ENCODE measurements at places on chromosomes 2 and 18.

GRCh38 chr2:138559641-138560040 is 58.1 kb downstream of the SPOPL start:
- DNase-seq, result no peak

GRCh38 chr2:33207151-33207740 is 260.5 kb downstream of the LTBP1 start:
- DNase-seq, result no peak

DNA sequence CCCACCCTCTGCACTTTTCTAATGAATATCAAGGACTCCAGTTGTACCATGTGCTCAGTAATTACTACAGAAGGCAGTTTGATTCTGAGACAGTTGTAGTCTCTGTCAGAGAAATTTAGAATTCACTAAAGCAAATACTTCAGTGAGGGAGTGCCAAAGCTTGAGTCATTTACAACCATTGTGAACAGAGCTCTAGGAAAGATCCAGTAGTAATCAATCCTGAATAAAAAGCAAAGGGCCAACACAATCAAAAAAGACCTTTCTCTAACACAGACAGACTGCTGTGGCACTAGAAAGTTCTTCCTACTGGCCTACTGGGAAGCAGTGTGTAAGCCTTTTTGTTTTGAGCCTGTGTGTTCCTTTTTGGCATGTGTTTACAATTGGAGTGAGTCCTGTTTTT is 135.6 kb upstream of the UNC80 start:
- DNase-seq, result no peak

- no peak for DNase-seq
Observed at GRCh38 chr2:43724728-43725526, 48.7 kb upstream of the C1GALT1C1L start.

DNA sequence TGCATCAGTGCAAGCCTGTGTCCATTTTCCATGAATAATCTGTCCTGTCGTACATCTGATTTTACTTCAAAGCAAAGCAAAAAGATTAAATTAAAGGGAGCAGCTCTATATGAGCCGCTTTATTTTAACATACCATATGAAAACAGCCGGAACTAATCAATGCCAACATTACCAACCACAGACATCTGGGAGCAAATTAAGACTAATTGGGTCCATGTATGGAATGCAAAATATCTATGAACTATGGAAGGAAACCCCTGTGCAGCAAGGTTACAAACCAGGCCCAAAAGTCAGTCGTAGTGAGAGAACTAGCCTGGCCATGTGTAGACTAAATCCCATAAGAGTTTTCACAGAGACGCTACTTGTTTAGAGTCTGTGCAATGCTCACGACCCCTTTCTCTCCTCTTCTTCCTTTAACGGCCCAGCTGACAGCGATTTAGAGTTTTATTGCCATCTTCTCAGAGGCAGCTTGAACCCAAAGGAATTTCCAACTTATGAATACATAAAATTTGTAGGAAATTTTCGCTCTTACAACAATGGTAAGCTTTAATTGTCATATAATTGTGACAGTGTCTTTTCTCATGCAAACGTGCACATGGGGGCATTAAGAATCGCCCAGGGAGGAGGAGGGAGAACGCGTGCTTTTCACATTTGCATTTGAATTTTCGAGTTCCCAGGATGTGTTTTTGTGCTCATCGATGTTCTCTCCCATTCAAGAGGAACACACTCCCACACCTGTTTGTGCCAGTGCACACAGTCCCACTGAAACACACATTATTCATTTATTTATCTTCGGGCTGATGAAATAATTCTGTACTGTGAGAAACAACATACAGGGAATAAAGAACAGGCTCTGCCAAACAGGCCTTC is 52.9 kb upstream of the RPL31 start:
- DNase-seq, result no peak

GRCh38 chr2:155830351-155830750 is 502.2 kb downstream of the NR4A2 start:
- no peak for DNase-seq

DNA sequence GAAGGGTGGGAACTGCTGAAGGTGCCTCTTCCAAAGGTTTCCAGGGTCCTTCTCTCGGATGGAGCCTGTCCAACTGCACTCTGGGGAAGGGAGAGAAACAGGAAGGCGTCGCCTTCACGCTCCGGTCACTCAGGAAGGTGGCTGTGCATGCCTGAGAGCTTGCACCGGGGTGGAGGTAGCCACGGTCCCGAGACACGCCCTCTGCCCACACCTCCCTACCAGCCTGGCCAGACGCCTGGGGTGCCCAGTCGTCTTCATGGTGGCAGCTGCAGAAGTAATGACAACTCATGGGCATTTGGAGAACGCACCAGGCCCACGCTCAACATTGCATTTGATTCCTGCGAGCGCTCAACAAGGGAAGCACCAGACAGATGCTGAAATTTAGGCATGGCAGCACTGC is 59.9 kb downstream of the ADNP2 start:
- no peak for DNase-seq

DNA sequence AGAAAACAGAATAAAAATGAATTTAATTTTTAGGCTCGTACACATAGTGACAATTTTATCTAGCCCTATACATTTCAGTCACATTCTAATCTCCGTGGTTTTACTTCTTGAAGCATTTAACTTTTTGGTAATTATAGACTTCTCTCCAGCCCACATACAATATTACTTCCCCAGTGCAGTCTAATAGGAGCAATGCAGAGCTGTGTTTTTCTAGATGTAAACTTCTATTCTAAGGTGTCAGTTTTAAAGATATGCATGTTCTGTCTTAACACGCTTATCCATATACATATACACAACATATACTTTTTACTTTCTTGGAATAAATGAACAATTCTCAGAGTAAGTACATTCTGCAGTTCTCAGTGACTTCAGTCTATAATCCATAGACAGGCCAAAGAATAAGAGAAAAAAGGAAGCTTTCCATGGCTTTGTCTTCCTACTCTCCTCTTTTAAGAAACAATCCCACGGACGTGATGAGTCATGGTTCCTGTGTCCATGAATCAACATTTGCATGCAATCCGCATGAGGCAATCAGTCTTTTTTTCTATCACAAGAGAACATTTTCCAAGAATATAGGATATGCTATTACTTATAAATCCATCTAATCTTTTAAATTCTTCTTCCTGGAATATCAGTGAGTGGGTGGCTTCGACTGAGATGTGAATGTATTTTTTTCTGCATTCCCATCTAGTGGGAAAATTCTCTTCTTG is 42.8 kb downstream of the CCDC102B start:
- no peak for DNase-seq

DNA sequence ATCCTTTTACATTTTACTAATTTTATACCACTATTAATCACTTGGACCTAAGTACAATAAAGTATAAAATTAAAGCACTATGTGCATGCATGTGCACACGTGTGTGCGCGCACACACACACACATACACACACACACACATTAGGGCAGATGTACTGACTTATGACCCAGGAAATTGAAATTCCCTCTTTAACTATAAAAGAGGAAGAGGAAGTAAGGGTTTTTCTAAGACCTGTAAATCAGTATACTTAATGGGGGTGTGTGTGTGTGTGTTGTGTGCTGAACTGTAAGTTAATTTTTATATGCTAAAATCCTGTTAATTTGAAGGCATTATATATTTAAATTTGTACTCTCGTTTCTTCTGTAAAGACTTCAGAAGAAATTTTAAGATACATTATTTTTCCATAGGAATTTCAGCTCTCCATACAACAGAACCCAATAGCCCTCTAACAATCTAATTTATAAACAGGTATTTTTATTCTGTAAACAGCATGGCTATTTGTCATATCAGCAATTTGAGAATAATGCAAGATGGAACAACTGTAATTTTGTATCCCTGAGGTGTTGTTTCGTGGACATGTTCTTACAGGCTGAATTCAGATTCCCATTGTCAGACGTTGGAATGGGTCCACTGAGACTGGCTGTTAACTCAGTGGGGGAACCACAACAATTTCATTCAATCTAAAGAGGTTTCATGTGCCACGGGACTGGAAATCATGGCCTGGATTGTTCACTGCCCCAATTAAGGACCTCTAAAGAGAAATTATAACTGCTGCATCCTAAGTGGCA is 90.9 kb downstream of the PLA2R1 start:
- no peak for DNase-seq

GRCh38 chr2:189409647-189410046 is 31.6 kb upstream of the WDR75 start:
- DNase-seq, result no peak

GRCh38 chr2:225462945-225463344 is 63.4 kb downstream of the NYAP2 start:
- no peak for DNase-seq

GRCh38 chr18:79092874-79093273 is 23.7 kb downstream of the ATP9B start:
- DNase-seq, result no peak

- DNase-seq, result no peak
Observed at GRCh38 chr2:41963661-41964525, 83.9 kb upstream of the PKDCC start.

GRCh38 chr2:101231240-101231639 is 21.4 kb upstream of the CNOT11 start:
- no peak for DNase-seq

DNA sequence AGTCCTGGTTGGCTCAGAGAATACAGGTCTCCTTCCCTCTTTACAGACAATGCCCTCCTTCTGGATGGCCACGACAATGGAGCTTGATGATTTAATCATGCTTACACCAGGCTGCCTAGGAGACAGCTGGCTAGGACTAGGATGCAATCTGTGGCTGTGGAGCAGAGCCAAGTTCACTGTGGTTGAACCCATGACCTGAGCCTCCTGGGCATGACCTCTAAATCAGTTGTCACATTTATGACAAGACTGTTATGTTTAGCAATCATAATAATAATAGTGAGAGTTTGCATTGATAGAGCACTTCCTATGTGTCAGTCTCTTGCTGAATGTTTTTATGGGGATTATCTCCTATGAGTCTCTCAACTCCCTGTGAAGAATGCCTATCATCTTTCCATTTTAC is 244.1 kb downstream of the ICOS start:
- no peak for DNase-seq

- no peak for DNase-seq
Observed at GRCh38 chr2:217035967-217036366, 176.1 kb upstream of the TNP1 start.

DNA sequence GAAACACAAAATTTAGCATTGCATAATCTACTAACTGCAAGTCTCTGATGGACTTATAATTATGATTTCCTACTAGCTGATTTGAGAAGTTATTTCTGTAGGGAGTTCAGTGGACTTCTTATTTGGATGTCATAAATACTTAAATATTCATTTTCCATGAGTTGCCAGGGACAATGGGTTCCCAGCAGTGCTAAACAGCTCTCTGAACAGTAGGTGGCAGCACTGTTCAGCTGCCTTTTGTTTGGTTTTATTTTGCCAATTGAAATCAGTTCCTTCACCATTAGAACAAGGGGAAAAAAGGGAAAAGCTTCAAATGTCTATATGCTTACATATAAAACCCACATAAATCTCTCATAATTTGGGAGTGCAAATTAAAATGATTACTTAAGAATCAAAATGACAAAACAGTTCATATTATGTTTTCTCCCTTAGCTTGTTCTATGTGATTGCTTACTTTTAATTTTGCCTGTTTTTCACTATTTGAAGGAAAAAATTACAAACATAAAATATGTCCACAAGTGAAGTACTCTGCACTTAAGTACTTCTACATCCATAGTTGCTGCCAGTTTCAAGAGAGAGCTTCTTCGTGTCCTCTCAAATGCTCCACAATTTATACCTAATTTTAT is 898.9 kb downstream of the CPS1 start:
- DNase-seq, result peak; percentile 6

DNA sequence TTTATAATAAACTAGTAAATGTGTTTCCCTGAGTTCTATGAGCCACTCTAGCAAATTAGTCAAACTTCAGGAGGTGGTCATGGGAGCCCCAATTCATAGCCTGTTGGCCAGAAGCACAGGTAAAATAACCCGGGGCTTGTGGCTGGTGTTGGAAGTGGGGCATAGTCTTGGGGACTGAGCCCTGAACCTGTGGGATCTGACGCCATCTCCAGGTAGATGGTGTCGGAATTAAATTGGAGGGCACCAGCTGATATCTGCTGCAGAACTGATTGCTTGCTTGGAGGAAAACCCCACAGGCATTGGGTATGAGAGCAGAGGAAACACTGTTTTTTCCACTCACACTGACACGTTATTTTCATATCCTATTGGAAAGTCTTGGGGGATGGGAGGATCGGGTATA is 14.1 kb downstream of the NMS start:
- no peak for DNase-seq

Data from activated naive CD4-positive, alpha-beta T cell treated with Interleukin-2 at 50 U/mL for 16 hours (primary cell).